ENCODE measurements at places on chromosomes 2 and 18.
A peak's percentile ranks its signal among the peaks of the same experiment; 100 is the strongest.

GRCh38 chr2:148614014-148614321, 30.6 kb upstream of the EPC2 start:
- peak; percentile 11 for DNase-seq

DNA sequence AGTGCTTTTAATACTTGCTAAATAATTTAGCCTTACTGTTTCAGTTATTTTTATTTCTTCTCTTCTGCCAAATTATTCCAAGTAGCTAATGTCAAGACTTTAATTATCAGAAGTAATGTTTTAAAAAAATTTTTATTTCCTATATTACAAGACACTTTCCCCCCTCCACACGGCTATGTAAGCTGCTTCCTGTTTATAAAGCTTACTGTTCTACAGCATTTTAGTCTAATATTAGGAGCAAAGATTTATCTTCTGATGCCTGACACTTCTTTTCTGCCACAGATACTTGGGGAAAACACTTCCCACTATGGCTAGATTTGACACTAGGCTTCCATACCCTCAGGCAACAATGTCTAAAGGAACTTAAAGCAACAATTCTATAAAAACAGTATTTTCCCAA, 62.3 kb downstream of the ROCK1 start:
- no peak for DNase-seq

DNA sequence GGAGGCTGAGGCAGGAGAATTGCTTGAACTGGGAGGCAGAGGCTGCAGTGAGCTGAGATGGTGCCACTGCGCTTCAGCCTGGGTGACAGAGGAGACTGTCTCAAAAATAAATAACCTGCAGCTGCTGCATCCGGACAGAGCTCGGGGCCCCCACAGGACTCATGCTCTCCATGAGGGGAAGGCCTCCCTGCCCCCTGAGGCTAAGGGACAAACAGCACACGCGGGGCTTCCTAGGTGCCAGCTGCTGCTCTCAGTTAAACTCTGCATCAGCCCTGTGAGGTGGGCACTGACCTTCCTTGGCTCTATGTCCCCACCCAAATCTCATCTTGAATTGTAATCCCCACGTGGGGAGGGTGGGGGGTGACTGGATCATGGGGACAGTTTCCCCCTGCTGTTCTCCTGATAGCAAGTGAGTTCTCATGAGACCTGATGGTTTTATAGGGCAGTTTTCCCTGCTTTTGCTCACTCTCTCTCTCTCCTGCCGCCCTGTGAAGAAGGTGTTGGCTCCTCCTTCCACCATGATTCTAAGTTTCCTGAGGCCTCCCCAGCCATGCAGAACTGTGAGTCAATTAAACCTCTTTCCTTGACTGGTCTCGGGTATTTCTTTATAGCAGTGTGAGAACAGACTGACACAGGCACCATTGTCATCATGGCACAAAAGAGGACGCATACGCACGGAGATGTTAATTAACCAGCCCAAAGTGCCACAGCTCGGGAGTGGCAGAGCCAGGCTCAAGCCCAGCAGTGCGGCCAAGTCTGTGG, 49.9 kb upstream of the TAF1B start:
- DNase-seq, result no peak

GRCh38 chr18:62919109-62919838, 203.9 kb downstream of the PHLPP1 start:
- DNase-seq, result no peak

- DNase-seq, result no peak
Measured at GRCh38 chr2:110828330-110828729, 96.0 kb downstream of the ACOXL start.

- peak; percentile 55 for DNase-seq
Measured at GRCh38 chr2:205785507-205786260, 103.4 kb downstream of the NRP2 start.

DNA sequence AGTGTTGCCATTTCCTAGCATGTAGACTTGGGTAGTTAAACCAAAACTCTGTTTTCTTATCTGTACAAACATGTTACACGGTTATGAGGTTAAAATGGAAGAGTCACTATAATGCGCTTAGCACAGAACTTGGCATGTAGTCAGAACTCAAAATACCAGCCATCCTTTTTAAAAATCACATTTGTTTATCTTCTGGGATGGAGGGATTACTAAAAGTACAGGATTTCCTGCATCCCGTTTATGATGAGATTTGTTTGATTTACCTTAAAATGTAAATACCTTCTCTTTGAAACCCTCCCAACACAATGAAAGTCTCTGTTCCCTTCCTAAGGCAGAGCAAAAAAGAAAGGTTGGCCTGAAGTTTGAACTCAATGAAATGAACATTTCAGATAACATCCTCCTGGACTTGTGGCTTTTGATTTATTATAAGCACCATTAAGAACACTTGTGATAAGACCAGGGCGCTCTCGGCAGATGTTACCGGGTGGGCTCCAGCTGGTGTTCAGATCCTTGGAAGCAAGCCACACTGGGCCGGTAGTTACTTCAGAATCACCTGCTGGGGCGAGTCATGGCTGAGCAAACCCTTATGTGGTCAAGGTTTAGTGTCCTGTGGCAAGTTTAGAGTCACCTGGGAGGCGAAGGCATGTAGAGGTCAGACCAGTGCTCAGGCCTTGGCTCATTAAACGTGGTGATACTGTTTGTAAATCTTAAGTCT, 105.7 kb downstream of the MGAT5 start:
- no peak for DNase-seq

GRCh38 chr18:10054366-10054765, 140.6 kb downstream of the VAPA start:
- DNase-seq, result no peak

Measured in fibroblast of skin of right biceps (primary cell).